ENCODE measurements at places on chromosomes 12 and 14.
A peak's percentile ranks its signal among the peaks of the same experiment; 100 is the strongest.

DNA sequence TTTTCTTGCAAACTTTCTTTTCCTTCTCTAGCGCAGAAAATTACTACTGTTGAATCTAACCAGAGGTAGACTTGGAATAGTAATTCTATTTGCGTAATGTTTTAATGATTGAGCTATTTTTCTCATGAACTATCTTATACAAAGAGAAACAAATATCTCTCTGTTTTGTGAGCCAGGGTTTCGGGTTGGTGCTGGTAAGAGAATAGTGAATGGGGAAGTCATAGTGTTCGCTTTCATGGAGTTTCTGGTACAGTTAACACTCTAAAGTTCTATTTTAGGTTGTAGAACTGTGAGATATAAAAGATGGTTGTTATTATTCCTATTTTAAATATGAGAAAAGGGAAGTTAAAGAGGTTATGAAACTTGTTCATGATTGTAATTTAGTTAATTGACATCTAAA is 6.6 kb downstream of the CLEC1B start:
- no peak for DNase-seq

- DNase-seq = no peak
Observed at GRCh38 chr12:132326646-132327045, 2.7 kb downstream of the GALNT9 start.

- DNase-seq = peak; percentile 78
Observed at GRCh38 chr12:71782017-71782416, 27.4 kb downstream of the RAB21 start.

DNA sequence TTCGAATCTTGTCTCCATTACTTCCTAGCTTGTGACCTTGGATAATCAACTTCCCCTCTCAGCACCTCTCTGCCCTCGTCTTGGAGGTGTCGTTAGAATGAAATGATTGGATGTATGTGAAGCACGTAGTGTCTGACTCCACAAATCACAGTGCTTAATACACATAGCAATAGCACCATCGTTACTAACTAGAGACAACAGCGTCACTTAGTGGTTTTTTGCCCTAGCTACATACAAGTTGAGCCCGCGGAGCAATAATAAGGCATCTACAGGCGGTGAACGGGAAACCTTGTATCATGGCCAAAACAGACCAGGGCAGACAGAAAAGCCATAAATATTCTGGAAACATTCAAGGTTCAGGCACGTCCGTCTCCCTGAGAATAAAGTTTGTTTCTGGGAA is 154.9 kb downstream of the ASCL4 start:
- DNase-seq = peak; percentile 39

DNA sequence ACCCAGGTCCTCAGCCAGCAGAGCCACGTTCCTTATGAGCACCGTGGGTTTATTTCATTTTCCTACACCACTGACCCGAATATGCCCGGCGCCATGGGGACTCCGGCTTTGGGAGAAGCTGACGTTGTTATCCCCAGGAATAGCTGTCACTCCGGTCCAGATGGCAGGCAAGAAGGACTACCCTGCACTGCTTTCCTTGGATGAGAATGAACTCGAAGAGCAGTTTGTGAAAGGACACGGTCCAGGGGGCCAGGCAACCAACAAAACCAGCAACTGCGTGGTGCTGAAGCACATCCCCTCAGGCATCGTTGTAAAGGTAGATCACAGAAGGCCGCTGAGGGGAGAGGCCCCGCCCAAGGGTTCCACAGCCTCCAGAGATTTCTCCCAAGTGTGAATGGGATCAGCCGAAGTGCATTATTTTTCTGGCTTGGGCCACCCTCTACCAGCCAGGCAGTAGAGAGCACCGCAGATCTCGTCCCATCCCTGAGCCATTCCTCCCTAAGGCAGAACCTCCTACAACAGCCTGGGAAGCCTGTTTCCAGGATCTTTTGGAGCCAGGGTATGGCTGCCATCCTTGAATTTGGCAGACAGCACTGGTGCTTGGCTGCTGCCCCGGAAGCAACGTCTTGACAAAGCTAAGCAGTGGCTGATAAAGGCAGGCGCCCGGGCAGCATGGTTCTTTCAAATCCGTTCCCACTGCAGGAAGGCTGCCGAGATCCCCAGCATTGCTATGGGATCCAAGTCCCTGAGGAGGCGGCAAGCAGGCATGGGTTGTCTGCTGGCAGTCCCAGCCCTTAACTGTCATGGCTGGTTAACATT is 17.8 kb downstream of the CDK2AP1 start:
- no peak for DNase-seq

- DNase-seq = no peak
Observed at GRCh38 chr12:68352067-68352466, 19.9 kb upstream of the MDM1 start.

Data from OCI-M1 (cell line).